Stimulated activated CD8-positive, alpha-beta memory T cell treated with anti-CD3 and anti-CD28 coated beads, Interleukin-12 subunit alpha, Interleukin-12 subunit beta, amount 100 ng/mL, for 1 hour (primary cell): ENCODE measurements at places on chromosomes 5 and 9.

DNA sequence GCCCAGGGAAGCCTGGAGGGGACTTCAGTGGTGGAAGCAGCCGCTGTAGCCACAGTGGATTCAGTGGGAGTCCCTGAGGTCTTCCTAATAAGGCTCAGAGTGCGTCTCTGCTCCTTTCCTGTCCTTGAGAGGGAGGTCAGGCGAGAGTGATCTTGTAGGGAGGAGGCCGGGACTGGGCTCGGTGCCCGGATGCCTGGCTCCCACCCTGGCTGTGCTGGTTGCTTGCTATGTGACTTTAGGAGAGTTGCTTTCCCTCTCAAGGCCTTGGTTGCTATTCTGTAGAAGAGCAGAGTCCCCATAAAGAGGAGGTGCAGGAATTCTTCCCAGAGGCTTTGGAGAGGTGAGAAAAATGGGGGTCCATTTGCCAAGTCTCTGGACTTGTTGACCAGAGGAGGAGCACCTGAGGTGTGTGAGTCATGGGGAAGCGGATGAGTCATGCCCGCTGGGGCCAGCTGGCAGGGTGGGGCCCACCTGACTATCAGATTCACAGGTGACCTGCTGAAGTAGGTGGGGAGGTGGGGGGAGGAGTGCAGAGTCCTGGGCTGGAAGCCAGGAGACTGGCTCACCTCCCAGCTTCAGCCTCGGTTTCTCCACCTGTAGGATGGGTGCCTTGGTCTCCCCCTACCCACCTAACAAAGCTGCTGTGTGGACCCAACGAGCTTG, 13.8 kb downstream of the GSN start:
- DNase-seq, result no peak

GRCh38 chr5:96402500-96402899, 30.5 kb downstream of the PCSK1 start:
- DNase-seq, result no peak

GRCh38 chr9:133677126-133678010, 41.2 kb downstream of the DBH start:
- DNase-seq, result peak; percentile 36

GRCh38 chr5:147081311-147081764, 153.5 kb upstream of the STK32A start:
- DNase-seq, result no peak

- no peak for DNase-seq
Observed at GRCh38 chr5:121949885-121950284, 11.9 kb upstream of the SRFBP1 start.

GRCh38 chr5:145903113-145903512, 30.3 kb upstream of the GRXCR2 start:
- no peak for DNase-seq

DNA sequence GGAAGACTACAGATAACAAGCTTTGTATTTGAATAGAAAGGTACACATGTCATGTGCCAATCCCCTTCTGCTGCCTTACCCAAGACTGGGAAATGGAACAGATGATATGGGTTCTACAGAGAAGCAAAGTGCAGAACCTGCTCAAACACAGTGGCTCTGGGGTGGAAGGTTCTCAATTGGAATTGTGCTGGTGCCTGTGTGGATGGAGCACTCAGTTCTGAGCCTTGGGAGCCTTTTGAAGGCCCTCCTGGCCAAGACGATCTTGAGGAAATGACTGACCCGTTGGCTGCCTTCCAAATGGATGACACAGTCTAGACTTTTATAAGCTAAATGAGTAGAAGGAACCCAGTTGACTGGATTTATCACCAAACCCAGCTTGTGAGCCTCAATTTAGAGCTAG, 4.2 kb upstream of the PRSS3 start:
- DNase-seq, result no peak

- no peak for DNase-seq
Observed at GRCh38 chr9:123033864-123034601, 566 bp downstream of the GPR21 start.

GRCh38 chr9:21102305-21102704, 24.6 kb upstream of the IFNB1 start:
- DNase-seq, result no peak

DNA sequence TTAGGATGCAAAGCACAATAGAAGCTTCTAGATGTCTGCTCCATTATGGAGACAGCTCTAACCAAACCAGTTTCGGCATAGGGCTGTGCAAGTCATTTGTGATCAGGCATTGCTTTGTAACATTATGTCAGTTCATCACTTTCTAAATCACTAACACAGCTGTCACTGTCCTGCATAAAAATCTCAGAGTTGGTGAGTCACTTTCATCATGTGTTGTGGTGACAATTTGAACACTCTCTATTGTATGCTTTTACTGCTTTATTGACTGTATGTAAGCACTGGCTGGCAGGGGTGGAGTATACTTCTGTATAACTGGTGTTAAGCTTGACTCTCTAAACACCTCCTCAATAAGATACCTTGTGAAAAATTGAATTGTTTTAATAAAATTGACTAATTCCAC, 77.9 kb downstream of the SLCO4C1 start:
- DNase-seq, result no peak

GRCh38 chr9:130985029-130985428, 23.9 kb upstream of the LAMC3 start:
- no peak for DNase-seq

DNA sequence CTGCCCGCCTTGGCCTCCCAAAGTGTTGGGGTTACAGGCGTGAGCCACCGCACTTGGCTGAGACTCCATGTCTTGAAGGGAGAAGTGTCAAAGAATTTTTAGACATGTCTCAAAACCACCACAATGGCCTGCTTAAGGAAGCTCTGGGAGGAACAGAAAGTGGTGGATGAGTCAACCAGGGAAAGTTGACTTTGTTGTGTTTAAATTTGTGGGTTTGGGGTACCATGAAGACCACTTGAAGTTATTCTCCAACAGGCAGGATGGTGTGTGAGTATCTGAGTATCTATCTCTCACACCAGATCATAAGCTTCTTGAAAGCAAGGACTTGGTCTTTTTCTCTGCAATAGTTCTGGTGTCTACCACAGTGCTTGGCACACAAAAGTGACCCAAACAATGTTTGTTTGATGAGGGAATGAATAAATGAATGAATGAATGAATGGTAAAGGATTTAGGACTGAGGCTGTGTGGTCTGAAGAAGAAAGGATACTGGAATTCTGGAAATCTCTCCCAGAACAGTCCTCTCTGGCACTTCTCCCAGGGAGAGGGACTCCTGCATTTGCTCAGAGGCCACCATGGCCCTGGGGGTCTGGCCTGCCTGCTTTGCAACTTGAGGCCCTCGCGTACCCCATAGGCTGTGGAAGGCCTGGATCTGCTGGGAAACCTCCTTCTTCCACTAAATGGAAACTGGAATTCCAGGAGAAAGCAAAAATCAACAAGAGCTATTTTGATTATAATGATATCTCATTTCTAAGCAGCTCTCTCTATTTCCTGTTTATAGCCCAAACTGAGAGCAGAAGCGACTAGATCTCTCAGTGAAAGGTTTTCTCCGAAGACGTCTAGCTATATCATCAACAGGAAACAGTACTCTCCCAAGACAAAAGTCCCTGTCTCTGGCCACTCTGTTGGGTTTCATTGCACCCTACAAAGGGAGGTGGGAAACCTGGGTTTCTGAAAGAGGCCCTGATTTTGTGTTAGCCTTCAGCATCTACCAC, 187.9 kb downstream of the PALM2AKAP2 start:
- no peak for DNase-seq

DNA sequence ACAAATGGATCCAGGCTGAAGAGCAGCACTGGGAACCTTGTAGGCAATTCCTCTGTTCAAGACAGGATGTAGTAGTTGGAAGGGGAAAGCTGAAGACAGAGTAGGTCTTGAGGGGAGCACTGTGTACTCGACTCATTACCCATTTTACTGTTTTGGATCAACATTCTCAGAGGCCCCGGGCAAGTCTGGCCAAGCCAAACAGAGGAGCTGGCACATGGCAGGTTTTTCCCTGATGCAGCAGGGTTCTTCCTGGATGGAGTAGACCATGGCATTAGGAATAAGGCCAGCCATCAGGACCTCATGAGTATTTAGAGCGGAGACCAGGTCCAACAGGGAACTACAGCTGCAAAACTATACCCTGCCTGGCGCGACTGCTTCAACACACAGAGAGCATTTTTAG, 4.4 kb downstream of the SVEP1 start:
- DNase-seq, result no peak

DNA sequence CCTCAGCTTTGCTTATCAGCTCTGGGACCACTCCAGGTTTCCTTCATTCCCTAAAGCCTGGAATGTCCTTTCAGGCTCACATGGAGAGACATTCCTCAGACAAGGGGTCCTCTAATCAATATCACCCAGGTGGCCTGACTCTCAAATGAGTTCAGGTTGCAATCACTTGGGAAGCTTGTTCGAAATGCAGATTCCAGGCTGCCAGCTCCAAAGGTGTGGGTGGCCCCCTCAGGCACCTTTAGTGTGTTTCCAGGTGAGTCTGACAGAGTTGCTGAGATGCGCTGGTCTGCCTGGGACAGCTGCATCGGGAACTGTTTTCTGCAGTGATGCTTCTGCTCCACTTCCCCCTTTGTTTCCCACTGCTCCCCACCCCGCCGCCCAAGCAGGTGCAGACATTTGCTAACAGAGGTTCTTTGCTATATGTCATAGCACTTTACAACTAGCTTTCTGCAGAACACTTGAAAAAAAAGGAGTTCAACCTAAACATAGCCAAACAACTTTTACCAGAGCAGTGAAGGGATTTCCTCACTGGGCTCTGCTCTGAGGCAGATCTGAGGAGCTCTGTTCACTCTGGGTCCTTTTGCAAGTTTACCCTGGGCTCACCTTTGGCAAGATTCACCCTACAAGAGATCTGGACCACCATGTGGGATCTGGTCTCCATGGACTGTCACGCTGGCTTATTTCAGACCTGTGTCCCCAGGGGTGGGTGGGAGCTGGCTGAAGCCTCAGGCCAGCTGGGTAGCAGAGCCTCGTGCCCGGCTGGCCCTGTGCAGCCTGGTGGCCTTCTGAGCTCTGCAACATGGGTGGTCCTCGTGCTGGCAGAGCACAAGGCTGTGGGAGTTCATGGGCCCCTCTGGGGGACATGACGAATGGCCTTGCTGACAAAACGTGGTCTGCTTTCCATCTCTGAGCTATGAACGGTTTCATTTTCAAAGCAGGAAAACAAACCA, 539.6 kb downstream of the CCDC171 start:
- DNase-seq, result no peak
